ENCODE measurements at places on chromosomes 16 and 17.

- no peak for DNase-seq
Measured at GRCh38 chr17:29874931-29875596, 55.0 kb downstream of the SSH2 start.

- DNase-seq: peak; percentile 80
Measured at GRCh38 chr17:83152745-83153611, 73.6 kb downstream of the METRNL start.

- no peak for DNase-seq
Measured at GRCh38 chr17:27376637-27377547, 79.4 kb upstream of the KSR1 start.

GRCh38 chr16:52592778-52593177, 45.8 kb upstream of the TOX3 start:
- no peak for DNase-seq

- no peak for DNase-seq
Measured at GRCh38 chr17:57943645-57944044, 11.6 kb downstream of the CUEDC1 start.

- DNase-seq: no peak
Measured at GRCh38 chr17:57142925-57143324, 57.9 kb downstream of the AKAP1 start.

DNA sequence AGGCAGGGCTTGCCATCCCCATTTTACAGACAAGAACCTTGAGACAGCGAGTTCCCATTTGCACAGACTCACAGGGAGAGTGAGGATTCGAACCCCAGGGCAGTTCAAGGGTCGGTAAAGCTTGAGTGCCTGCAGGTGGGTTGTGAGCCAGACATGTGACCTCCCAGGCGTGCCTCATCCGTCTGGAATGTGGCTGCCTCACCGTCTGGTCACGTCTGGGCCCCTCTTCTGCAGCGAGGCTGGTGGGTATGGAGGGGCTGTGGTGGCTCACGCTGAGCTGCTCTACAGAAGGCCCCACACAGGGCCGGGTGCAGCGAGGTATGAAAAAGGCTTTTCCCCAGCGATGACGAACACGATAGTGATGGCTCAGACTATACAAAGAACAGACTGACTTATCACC, 35.8 kb upstream of the LHX1 start:
- DNase-seq: no peak

Data from tibial artery (tissue), 4 donors.